ENCODE measurements at places on chromosomes 16 and 17.

- DNase-seq: no peak
Observed at GRCh38 chr16:35298460-35299243, 1839.2 kb downstream of the TP53TG3F start.

DNA sequence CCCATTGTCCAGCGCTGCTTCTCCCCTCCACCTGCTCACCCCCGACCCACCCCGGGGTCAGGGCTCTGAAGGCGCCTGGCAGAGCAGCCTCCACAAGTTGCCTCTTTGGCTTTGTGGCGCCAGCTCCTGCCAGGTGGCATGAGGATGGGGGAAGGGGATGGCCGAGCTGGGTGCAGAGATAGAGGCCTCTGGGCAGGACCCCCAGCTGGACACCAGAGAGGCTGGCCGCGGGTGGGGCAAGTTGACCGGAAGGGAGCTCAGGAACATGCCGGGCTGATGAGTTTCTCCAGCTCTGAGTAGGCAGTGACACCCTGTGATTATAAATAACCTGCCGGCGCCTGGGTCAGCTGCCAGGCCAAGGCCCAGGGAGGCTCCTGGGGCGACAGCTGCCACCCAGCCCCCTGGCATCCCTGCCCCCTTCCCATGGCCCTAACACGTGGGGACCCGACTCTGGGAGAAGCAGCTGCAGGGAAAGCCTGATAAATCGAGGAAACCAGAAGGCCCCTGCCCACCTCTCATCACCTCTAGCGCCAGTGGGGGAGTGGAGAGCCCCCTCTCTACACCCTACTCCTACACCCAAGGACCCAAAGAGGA lies 729 bp downstream of the P2RX5 start:
- DNase-seq: no peak

- DNase-seq: no peak
Observed at GRCh38 chr17:18035704-18036103, 3.3 kb downstream of the ATPAF2 start.

DNA sequence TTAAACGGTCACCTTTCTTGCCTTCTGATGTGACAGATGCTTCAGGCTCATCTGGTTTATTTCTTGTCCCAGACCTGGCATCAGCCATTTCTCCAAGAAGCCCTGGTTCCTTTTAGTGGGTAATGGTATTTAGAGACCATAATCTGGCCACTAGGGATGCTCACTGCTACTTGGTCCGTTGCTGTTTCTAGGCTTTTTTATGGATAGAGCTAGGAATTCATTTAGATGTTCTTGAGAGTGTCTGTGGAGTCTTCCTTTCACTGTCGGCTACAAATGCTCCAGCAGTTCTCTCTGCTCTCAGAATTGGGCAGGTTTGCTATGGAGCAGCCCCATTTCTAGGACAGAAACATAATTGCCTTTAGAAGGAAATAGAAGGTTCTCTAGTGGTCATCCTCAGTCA lies 214.5 kb downstream of the KATNIP start:
- DNase-seq: no peak

DNA sequence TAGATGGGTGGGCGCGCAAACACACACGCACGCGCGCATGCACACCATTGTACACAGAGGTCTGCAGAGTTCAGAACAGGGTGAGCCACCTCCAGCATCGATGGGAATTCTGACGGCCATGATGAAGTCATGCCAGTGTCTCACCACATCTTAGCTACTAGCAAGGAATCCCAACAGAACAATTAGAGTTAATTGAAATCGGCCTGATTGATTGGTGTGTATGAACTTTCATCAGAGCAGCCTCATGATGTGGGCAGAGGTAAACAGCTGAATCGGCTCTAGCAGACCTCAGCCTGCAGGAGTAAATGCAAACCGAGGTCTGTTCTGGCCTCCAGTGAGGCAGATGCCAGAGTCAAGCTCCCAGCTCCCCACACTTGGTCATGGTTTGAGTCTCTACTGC lies 200.6 kb downstream of the CBLN1 start:
- DNase-seq: no peak

GRCh38 chr17:34519282-34519681 lies 60.1 kb upstream of the TMEM132E start:
- no peak for DNase-seq

GRCh38 chr17:79619636-79620206 lies 8.9 kb upstream of the RBFOX3 start:
- DNase-seq: no peak

GRCh38 chr17:31877911-31878702 lies 19.1 kb upstream of the COPRS start:
- no peak for DNase-seq

DNA sequence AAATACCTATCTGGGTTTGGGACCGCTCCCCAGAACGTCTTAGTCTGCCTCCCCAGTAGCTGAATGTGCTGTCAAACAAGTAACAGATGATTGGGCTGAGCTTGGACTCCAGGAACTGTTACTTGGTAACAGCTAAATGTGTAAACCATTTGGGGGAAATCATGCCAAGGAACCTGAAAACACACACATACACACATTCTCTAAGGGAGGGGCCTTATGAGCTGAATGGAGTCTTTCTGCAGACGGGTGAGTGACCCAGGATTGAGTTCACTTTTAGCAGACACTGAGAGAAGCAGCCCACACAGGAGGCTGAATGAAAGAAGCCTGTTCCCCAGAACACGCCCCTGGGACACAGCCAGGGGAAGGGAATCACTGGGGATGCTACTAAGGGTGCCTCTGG lies 1.6 kb downstream of the ACLY start:
- no peak for DNase-seq

GRCh38 chr16:19919142-19919541 lies 34.5 kb upstream of the GPRC5B start:
- no peak for DNase-seq
